ENCODE measurements at places on chromosomes 1 and 21.

GRCh38 chr1:21630571-21631343, 38.4 kb downstream of the RAP1GAP start:
- no peak for DNase-seq

DNA sequence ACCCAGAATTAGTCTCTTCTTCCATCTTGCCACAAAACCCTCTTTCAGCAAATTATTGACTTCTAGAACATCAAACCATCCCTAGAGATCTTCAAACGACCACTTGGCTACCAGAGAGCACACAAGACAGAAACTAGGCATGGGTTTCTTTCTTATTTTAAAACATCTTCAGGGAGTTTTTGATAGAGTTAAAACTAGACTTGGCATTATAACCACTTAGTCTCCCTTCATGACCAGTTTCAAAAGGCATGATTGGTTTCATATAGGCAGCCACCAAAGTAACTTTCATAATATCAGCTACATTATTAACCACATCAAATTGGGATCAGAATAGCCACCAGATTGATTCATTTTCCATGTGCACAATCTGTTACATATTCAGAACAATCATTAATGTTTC, 368.4 kb upstream of the GREM2 start:
- no peak for DNase-seq

GRCh38 chr1:217681806-217682205, 50.7 kb downstream of the SPATA17 start:
- no peak for DNase-seq

GRCh38 chr1:20150969-20151368, 11.8 kb downstream of the PLA2G2F start:
- DNase-seq = no peak

GRCh38 chr1:93844262-93845045, 34.6 kb downstream of the DNTTIP2 start:
- DNase-seq = no peak

Data from stimulated activated CD8-positive, alpha-beta memory T cell treated with anti-CD3 and anti-CD28 coated beads, Interleukin-15, amount 100 ng/mL, for 48 hours (primary cell).